ENCODE measurements at places on chromosomes 1 and 21. TPM values are rescaled to one million over a fixed set of nuclear protein-coding genes. Genes with fewer than 3 reads are reported as not detected.

Gene HFM1
- total RNA-seq, result 0.11 TPM

Gene MAN1C1
- total RNA-seq, result 0.85 TPM

Gene TCHH
- not detected for total RNA-seq

Gene LPAR3
- not detected for total RNA-seq

Gene GBP1
- total RNA-seq, result 28.0 TPM

Gene WNT9A
- 4.1 TPM for total RNA-seq

Gene TMPRSS15
- total RNA-seq, result not detected

Gene C1orf141
- total RNA-seq, result not detected

Gene KISS1
- 1.00 TPM for total RNA-seq

Gene SMIM11
- 2.9 TPM for total RNA-seq

Gene SORT1
- total RNA-seq, result 16.8 TPM

Gene KRTAP19-6
- not detected for total RNA-seq

Gene TXNIP
- 9.1 TPM for total RNA-seq

Gene TMEM82
- not detected for total RNA-seq

Gene CELA3A
- total RNA-seq, result not detected

Gene S100A7A
- not detected for total RNA-seq

Gene PLA2G2D
- total RNA-seq, result not detected

Gene CCDC30
- total RNA-seq, result 2.9 TPM

Gene CCDC28B
- total RNA-seq, result 15.3 TPM

Gene TBX15
- total RNA-seq, result not detected

Gene DAB1
- total RNA-seq, result not detected

Gene EPB41
- total RNA-seq, result 45.7 TPM

Gene HSD3B1
- total RNA-seq, result not detected

Gene FBLIM1
- 363 TPM for total RNA-seq

Gene ADAMTSL4
- total RNA-seq, result 0.73 TPM

Gene CLCA2
- 0.11 TPM for total RNA-seq

Gene SLAMF9
- not detected for total RNA-seq

Gene REG4
- not detected for total RNA-seq

Gene FAM177B
- not detected for total RNA-seq
